ENCODE measurements at places on chromosomes 11 and 22.

DNA sequence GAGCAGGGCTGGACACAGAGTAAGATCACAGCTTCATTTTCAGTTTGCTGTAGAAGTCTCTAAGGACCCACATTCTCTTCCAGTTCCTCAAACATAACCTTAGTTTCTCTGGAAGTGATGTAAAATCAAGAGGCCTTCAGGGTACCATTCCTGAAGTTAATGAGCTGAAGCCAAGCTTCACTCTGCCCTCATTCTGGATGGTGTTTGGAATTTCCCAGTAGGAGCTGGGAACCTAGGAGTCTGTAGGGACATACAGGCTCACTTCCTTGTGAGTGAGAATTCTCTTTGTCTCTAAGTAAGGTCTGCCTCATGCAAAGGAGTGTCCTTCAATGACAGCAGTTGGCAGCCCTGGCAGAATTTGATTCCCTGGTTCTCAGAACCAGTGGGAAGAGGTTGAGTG lies 142.4 kb upstream of the NARS2 start:
- no peak for DNase-seq

DNA sequence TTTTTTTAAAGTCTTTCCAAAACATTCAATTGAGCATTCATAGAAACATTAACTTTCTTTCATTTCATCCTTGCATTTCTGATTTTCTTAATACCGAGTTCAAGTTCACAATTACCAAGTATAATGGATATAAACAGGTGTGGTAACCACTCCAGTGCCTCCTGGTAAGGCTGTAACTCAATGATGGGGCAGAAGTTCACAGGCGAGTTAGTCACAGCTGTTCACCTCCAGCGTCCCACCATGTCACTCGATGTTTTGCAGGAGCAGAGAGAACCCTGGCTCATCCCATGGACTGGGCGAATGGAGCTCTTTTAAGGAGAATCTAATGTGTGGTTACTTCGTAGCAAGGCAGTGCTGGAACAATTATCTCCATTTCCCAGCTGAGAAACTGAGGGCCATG lies 94.4 kb upstream of the ALX4 start:
- no peak for DNase-seq

GRCh38 chr11:5643585-5643984 lies 18.8 kb downstream of the TRIM34 start:
- DNase-seq: no peak

- no peak for DNase-seq
These were observed 35.2 kb downstream of the MAML2 start for GRCh38 chr11:96307776-96308140.

GRCh38 chr11:86275493-86276370 lies 26.3 kb upstream of the HIKESHI start:
- no peak for DNase-seq

DNA sequence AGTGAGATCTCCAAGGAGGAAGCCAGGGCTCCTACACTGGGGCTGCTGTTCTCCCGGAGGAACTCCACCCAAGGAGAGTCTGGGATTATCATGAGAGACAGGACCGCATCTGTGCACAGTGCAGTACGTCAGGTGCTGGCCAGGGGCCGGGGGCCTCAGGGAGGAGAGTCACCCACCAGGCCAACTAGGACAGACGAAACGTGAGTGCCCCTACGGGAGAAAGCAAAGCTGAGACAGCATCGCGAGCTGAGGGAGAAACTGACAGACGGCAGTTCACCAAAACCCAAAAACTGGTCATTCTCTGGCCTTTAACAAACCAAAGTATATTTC lies 273.4 kb downstream of the BRD1 start:
- no peak for DNase-seq

DNA sequence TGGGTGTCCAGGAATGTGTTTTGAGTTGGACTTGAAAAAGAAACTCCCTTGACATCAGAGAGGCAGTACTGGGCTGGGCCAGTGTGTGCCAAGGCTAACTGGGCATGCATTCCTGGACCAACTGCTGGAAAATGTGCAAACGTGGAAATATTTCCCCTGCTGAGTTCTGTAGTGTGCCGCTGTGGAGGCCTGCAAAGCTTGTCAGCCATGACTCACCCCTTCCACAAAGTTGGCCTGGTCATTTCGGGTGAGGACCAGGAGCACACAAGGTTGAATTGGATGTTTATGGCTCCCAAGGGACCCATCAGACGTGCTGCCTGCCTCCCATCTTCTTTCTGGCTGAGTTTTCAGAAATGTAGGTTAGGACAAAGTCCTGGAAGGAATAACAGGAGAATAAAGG lies 513.1 kb downstream of the MIAT start:
- DNase-seq: no peak

DNA sequence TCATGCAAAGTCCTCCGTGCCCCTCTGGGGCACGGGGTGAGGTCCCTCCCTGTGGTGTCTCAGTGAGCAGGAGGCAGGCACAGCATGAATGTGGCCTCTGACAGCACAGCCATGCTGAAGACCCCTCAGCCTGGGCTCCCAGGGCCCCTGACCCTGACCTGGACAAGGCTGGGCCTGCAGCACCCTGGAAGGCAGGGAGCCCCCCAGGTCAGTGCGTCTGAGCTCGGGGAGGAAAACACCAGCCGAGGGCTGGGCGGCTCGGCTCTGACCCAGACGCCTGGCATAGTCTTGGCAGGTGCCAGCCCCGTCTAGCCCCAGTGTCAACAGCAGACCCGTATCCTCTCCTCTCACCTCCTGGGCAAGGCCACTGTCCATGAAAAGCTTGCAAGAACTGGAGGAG lies 1276.6 kb downstream of the BRD1 start:
- DNase-seq: no peak

GRCh38 chr22:41288245-41288946 lies 2.4 kb upstream of the RANGAP1 start:
- DNase-seq: no peak

DNA sequence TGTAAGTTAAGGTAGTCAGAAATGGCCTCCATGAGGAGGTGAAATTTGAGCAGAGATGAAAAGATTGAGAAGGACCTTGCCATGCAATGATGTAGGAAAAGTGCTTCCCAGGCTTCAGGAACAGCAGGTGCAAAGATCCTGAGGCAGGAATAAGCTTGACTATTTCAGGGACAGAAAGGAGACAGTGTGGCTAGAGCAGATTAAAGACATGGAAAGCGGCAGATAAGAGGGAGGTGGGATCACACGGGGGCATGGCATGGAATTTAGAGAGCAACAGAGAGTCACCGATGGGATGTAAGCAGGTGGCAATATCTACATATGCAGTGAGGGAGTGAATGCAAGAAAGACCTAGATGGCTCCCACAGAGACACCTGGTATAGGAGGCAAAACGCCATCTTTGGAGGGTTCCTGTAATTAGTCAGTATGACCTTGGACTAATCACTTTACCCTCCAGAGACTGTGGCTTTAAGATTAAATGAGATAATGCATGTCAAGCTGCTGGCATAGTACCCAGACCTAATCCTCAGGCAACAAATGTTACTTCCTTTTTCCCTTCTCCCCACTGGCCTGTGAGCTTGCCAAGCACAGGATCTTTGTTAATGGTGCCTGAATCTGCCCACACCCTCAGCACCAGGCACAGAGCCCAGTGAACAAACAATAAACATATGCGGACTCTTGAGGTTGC lies 24.6 kb upstream of the ACER3 start:
- DNase-seq: peak; percentile 22

DNA sequence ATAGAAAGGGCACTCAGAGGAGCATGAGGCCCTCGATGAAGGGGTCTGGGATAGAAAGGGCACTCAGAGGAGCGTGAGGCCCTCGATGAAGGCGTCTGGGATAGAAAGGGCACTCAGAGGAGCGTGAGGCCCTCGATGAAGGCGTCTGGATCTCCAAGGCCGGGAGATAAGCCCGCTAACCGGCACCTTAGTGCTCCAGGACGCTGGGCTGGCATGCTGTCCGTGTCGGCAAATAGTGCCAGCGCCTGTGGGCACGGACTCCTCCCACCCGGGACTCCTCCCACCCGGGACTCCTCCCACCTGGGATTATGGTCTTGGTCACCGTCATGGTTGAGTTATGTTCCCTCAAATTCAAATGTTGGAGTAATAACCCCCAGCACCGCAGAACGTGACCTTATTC lies 725.3 kb downstream of the BRD1 start:
- DNase-seq: no peak

DNA sequence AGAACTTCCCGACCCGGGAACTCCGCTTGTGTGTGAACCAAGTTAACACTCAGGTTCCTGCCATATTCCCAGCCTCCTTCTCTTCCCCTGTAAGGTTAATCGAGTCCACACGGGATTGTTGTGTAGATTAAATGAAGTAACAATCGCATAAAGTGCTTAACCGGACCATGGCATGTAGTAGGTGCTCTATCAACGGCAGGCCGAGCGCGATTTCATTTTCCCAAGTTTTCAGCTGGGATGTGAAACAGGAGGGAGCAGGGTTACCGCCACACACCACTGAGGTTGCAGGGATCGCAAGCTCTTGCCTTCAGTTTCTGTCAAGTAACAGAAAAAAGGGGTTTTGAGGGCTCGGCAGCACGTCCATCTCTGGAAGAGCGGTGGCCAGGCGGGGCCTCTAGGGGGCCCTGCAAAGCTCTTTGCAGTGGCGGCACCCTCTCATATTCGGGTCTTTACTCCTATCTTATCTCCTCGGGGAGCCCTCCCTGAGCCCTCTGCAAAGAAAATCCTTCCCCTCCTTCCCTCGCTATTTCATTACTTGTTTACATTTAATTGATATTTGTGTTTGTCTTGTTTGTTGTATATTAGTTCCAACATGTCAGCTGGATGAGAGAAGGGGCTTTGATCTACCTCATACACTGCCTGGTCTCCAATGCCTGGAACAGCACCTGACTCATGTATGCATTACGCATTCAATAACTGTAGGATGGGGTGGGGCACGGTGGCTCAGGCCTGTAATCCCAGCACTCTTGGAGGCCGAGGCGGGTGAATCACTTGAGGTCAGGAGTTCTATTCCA lies 816 bp upstream of the PLEKHA7 start:
- DNase-seq: no peak

GRCh38 chr22:36405671-36406538 lies 18.1 kb upstream of the MYH9 start:
- no peak for DNase-seq

DNA sequence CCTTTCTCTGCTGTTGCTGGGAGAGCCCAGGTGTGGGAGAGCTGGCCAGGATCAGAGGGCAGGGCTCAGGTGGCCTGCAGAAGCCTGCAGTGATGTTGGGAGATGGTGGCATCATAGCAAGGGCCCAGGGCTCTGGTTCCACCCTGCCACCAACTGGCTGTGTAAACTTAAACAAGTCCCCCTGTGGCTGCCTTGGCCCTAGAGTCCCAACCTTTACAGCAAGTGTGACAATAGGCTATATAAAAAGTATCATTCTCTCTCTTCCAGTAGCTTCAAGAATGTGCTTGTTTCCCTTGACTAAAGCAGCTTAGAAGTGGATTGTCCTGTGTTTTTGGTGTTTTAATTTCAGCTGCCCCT lies 201.8 kb upstream of the E2F8 start:
- no peak for DNase-seq

- DNase-seq: no peak
These were observed 14.9 kb upstream of the TSKU start for GRCh38 chr11:76768088-76768908.

GRCh38 chr11:75873417-75874221 lies 58.6 kb downstream of the UVRAG start:
- DNase-seq: no peak

- no peak for DNase-seq
These were observed 505 bp downstream of the FAM227A start for GRCh38 chr22:38655519-38656255.

- DNase-seq: no peak
These were observed 7.9 kb downstream of the SFI1 start for GRCh38 chr22:31504282-31504681.

DNA sequence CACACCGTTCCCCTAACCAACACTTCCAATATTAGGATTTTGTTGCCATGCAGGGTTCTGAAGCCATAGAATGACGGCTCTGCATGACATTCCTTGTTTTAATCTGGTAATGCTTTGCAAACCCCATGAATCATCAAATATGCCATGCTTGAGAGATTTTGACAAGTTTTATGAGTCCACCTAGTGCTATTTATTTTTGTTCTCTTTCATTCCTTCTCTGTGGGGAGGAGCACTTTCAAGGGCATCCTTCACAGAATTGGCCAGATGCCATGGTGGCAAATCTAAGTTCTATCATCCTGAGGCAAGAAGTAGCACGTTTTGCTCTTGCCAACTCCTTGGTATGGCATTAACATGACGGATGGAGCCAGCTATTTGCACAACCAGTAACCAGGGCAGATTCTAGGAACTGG lies 268.4 kb downstream of the FAM76B start:
- no peak for DNase-seq

DNA sequence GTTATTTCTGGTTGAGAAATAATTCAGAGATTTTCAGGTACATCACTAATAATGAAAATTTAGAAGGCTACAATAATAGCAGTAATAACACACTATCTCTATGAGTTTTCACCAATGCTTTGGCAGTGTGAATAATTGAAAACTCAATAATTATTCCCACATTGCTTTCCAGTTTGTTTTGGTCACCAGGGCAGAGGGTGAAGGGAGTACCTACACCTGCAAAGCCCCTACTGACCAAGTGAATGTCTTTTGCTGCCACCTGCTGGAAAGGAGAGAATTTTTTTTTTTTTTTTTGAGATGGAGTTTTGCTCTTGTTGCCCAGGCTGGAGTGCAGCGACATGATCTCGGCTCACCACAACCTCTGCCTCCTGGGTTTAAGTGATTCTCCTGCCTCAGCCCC lies 3.2 kb downstream of the NELL1 start:
- no peak for DNase-seq

- DNase-seq: no peak
These were observed 133.4 kb downstream of the EHF start for GRCh38 chr11:34754171-34754823.

GRCh38 chr11:64415996-64416728 lies 57.2 kb downstream of the RPS6KA4 start:
- no peak for DNase-seq

DNA sequence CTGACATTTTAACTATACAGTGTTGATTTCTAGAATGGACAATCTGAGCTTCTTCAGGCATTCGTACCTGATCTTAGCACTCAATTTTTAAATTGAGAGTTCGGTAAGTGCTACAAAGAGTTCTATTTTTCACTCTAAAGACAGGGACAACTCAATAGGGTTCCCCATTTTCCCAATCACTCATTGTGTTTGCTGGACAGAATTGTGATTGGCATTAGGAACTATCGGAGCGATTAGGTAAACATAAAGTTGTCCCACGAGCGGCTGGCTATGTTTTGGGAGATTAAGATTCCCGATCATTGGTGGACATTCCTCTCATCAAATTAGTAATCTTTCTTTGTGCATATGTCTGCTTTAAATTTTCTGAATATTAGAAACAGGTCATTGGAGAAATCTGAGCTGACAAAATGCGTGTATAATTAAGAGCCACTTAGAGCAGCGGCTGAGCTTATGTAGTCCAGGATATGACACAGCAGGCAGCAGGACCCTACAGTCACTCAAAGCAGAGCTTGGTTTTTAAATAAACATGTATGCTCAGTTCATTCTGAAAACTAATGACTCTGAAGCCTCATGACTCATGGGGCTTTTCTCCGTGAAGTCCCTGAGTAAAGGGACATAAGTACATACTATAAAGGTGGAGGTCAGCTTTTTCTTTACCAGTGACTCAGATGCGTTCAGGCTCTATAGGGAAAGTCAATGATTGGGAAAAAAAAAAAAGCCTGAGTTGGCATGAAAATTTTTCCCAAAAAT lies 109.4 kb downstream of the GRIA4 start:
- DNase-seq: no peak

Data from occipital lobe (tissue), 3 donors.